Fibroblast of skin of left quadriceps (primary cell): ENCODE measurements at places on chromosomes 16 and 17.
A peak's percentile ranks its signal among the peaks of the same experiment; 100 is the strongest.

DNA sequence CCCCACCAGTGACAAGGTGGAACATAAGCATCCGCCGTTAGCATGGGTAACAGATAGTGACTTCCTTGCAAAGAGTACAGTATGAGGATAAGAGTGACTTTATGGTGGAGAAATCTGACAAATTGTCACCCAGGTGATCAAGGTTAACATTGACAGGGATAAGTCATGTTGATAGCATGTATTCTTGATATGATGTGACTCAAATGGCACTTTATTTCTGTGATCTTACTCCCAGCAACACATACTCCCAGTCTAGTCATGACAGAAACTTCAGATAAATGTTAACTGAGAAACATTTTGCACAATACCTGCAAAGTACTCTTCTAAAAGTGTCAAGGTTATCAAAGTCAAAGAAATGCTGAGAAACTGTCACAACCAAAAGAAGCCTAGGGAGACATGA, 588.6 kb upstream of the KIF2B start:
- no peak for DNase-seq

DNA sequence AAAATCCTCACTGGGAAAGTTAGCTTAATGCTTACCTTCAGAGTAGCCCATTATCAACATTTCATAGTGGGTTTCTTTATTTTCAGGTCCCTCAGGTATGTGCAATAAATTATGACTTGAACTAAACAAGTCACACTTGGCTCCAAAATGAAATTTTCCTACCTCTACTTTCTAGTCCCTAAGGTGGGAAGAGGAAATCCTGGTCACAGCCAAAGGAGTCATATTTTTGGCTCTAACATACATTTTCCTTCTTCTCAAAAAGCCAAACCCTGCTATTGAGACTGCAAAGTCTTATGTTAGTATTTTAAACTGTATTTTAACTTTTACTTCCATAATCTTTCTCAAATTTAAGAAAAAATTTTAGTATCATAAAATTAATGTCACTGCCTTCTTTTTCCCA, 128.9 kb downstream of the BRIP1 start:
- DNase-seq, result no peak

GRCh38 chr16:57471852-57472664, 9.6 kb downstream of the POLR2C start:
- no peak for DNase-seq

- DNase-seq, result no peak
These were observed 1.6 kb downstream of the AMFR start for GRCh38 chr16:56423584-56424403.

GRCh38 chr17:75604034-75604695, 16.6 kb downstream of the MYO15B start:
- no peak for DNase-seq

DNA sequence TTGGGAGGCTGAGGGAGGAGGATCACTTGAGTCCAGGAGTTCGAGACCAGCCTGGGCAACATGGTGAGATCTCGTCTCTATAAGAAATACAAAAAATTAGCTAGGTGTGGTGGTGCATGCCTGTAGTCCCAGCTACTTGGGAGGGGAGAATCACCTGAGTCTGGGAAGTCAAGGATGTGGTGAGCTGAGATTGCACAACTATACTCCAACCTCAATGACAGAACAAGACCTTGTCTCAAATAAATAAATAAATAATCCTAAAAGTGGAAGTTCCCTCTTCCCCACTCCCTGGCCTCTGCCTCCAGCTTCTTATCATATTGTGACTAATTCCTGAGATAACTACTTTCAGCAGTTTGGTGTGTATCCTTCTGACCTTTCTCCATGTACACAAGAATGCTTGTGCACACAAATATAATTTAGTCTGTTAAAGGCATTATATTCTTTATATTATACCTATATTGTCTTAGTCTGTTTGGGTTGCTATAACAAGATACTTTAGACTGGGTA, 23.5 kb upstream of the DNAJA2 start:
- DNase-seq, result no peak

DNA sequence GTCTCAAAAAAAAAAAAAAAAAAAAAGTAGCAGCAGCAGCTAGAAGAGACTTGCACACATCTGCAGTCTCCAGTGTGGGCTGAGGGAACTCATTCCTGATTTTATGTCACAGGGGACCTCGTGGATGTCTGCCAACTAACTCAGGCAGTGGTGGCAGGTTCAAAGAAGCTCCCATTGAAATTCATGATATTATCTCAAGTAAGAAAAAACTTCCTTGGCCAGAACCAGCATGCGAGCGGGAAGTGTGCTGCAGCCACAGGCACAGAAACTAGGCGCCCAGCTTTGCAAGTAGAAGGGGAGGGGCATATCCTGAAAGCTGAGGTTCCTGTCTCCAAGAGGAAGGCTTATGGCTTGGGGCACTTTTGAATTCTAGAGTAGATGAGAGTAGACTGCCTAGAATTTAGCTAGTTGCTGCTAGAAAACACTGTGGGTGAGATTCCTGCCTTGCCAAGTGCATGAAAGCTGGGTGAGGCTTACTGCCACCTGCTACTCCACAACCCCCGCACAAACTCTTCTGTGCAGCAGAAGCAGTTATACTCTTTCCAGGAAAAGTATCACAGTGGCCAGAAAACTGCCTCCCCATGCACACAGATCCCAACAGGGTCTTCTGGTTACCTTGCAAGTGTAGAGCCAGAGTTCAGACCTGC, 603.8 kb upstream of the CA10 start:
- DNase-seq, result no peak

- DNase-seq, result no peak
These were observed 162.4 kb upstream of the CHMP6 start for GRCh38 chr17:80829166-80829813.

- no peak for DNase-seq
These were observed 1.1 kb upstream of the NME2 start for GRCh38 chr17:51164911-51165679.

- DNase-seq, result no peak
These were observed 329.9 kb downstream of the KCNJ2 start for GRCh38 chr17:70499067-70499786.

GRCh38 chr17:76091526-76092286, 11.9 kb downstream of the EXOC7 start:
- no peak for DNase-seq

GRCh38 chr17:45688820-45689219, 95.3 kb upstream of the CRHR1 start:
- no peak for DNase-seq

GRCh38 chr16:82755570-82756282, 129.0 kb downstream of the CDH13 start:
- no peak for DNase-seq

- peak; percentile 43 for DNase-seq
These were observed 125.4 kb downstream of the MAP2K6 start for GRCh38 chr17:69539781-69540319.

DNA sequence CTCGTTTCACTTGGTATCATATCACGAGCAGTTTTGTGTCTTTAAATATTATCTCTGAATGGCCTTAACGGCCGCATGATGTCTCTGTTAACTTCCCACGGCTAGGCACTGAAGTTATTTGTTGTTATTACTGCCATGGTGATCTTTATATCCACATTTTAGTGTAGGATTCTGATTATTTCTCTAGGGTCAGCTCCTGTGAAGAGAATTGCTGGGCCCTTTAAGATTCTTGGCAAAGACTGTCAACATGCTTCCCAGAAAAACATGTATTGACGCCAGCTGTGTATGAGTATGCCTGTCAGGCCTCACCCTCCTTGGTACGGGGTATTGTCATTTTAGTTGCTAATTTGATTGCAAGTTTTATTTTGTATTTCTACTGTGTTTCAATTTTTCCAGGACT, 263.5 kb downstream of the SNX29 start:
- peak; percentile 11 for DNase-seq

DNA sequence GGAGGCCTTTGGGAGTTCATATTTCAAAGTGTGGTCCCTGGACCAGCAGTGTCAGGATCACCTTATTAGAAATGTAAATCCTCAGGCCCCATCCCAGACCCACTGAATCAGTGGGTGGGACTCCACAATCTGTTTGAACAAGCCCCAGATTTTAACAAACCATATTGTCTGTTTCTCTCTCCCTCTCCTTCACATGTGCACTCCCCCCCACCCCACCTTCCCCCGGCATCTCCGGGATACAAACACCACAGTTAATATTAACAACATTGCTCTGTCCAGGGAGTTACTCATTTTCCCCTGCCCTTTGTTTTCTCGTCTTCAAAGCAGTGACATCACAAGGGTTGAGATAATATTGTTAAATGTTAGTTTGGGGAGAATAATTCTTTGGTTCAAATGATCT, 127.3 kb downstream of the KATNIP start:
- DNase-seq, result no peak

DNA sequence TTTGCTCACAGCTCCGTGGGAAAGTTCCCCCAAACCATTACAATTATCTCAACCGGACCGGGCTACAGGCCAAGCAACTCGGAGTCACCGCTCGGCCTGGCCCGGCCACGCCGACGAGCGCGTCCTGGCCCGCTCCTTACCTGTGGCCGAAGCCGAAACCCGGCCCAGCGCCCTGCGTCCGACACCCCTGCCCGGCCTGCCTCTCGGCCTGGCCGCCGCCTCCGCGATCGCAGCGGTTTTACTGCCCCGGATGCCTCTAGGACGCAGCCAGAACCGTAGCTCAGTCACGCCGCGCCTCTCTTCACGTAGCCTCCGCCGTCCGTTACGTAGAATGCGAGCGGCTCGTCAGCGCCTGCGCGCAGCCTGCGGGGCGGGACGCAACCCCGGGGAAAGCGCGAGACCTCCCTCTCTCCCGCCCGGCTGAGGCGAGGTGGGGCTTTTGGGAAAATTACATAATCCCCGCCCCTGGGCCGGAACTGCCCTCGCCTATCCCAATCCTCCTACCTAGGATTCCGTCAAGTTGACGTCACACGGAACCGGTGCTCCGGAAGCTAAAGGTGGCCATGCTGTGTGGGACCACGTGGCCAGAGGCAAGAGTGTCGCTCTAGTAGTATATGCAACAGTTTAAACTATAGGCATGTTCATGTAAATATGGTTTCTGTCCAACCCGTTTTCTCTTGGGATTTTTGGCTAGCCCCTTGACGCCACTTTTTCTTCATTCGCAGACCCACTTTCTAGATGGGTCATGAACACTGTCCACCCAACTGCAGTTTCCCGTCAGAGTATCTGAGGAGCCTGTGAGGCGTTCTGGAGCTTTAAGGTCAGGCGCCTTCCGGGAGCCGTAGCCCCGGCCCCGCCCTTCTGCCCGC, at the start of gene CCDC47:
CCDC47 (minus strand) TSS at position 326 of the 869 bp plus-strand sequence. CDS start 7,422 bp downstream, outside the sequence.
- DNase-seq, result peak; percentile 99

DNA sequence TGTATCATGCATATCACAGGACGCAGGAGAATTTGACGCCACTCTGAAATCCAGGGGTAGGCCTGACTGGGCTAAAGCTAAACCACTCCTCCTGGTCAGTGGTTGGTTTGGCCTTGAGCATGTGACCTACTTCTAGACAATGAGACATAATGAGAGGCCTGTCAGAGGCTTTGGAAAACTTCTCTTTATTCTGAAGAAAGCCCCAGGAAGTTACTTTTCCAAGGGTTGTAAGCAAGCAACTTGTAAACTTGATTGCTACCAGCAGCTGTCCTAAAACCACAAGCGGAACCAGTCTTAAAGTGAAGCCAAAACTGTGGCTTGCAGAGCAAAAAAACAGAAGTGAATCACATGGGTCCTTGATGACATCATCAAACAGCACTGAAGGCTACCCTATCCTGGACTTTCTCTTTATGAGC, 138.2 kb upstream of the COX10 start:
- peak; percentile 15 for DNase-seq

- DNase-seq, result no peak
These were observed 3.0 kb downstream of the KRT27 start for GRCh38 chr17:40779181-40779909.

DNA sequence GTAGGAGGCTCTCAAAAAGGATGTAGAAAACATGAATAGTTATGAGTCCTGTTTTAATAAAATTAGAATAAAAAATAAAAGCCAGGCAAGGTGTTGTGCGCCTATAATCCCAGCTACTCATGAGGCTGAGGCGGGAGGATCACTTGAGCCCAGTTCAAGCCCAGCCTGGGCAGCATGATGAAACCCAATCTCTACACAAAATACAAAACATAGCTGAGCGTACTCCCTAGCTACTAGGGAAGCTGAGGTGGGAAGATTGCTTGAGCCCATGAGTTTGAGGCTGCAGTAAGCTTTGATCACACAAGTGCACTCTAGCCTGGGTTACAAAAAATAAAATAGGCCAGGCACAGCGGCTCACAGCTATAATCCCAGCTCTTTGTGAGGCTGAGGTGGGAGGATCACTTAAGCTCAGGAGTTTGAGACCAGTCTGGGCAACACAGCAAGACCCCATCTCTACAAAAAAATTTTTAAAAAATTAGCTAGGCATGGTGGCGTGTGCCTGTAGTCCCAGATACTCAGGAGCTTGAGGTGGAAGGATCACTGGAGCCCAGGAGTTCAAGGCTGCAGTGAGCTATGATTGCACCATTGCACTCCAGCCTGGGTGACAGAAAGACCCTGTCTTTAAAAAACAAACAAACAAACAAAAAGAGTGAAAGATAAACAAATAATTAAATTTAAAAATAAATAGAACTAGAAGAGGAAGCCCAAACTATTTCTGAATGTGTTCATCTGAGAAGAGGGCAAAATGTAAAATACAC, 17.2 kb upstream of the PRM1 start:
- no peak for DNase-seq

GRCh38 chr16:89815639-89816348, 653 bp downstream of the FANCA start:
- DNase-seq, result no peak

GRCh38 chr16:49345829-49346228, 27.8 kb upstream of the C16orf78 start:
- DNase-seq, result no peak

DNA sequence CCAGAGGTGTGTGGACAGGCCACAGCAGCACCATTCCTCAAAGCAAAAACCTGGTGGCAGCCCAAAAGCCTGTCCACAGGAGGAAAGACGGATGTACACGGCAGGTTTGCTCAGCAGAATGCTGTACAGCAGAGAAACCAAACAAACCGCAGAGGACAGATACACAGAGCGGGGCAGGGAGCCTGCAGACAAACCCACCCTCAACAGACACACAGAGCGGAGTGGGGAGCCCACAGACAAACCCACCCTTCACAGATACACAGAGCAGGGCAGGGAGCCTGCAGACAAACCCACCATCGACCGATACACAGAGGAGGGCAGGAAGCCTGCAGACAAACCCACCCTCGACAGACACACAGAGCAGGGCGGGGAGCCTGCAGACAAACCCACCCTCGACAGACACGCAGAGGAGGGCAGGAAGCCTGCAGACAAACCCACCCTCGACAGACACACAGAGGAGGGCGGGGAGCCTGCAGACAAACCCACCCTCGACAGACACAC, 53.0 kb upstream of the METRNL start:
- DNase-seq, result no peak
